ENCODE measurements at places on chromosomes 6 and 20.

DNA sequence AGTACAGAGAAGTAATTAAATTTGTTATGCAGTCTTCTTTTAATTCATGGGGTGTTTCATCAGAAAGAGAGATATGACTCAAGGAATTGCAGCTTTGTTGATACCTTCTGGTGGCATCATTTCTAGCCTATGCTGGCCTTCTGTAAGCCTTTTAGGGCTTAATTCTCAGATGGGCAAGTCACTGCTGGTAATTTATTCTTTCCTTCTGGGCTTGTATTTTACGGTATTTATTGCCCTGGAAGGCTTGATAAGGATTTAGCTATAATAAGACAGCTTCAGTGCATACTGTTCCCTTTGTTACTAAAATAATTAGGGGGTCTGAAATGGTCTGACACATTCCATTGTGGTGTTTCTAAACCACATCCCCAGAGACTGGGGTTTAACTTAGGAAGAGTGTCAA, 57.9 kb upstream of the EMILIN3 start:
- no peak for DNase-seq

GRCh38 chr6:92849636-92850035, 569.7 kb downstream of the EPHA7 start:
- DNase-seq = no peak

- DNase-seq = no peak
Measured at GRCh38 chr6:127391094-127391953, 47.9 kb upstream of the ECHDC1 start.

DNA sequence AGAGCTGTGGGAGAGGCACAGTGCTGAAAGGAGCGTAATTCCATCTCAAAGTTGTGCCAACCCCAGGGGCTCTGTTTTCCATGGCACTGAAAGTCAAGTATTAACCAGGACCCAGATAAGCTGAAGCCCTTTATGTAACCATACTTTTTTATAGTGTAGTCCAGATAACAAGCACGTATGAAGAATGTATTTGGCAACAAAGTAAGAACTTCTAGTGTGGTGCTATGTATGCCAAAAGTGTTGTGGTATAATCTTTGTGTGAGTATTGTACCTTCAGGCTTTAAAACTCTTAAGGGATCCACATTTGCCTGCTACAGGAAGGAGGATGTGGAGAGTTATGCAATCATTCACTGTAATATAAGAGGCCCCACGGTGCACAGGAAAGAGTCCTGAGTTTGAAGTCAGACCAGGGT, 129.4 kb downstream of the IBTK start:
- no peak for DNase-seq

Data from amygdala (tissue), 56 donors.